ENCODE measurements at places on chromosomes 6 and 20. TPM values are rescaled to one million over a fixed set of nuclear protein-coding genes. Genes with fewer than 3 reads are reported as not detected.

DNA sequence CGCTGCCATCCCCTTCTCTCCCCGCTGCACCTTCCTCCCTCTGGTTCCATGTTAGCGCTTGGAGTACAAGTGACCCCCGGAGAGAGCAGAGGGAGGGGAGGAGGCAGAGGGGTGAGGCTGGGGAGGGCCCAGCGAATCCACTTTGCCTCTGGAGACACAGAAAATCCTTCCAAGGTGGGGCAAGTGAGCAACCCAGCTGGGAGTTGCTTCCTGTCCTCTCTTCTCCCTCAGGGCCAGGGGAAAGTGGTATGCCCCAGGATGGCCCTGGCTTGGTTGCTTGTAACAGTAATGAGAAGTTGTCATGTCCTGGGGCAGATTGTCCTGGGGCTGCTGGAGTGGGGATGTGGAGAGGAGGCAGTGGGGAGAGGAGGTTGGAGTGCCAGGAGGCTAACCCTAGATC, 691 bp upstream of the ANGPT4 start:
- no peak overlapping the region for H3K4me3 ChIP-seq
- no peak for DNase-seq
- peaks cover 59% of the 10 kb centered on the region for H3K27me3 ChIP-seq
- H3K36me3 ChIP-seq: no peaks in the 10 kb centered on the region

DNA sequence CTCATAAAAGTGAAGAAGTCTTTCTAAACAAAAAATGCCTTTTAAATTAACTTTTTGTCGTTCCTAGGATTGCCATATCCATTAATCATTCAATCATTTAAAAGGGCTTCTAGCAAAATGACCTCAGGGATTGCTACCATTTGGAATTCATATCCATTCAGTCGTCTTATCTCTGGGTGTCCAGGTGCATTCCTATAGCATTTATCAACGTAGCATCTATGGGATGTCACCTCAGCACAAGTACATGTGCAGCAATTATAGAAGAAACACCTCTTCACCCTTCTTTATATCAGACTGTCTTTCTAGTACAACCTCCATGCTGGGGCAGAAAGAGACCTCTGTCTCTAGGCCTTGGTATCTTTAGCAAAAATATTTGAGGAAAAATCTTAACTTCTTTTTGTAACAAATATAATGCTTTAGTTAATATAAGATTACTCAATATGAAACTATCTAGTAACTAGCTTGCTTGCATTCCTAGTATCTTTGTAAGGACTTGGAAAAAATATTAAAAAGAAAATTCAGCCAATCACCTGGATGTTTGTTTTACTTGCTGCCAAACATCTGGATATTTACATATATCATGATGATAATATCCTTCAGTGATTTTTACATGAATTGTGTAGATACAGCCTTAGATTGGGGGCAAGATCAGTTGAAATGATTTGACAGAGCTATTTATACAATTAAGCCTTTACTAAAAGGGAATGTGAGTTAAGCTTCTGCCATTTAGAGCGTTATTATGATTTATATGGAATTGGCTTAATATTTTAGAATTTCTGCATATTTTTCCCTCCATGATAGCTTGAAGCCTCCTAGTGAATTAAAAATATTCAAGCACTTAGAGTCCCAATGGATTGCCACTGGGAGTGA, 356.8 kb downstream of the HDGFL1 start:
- no peaks in the 10 kb centered on the region for H3K27me3 ChIP-seq
- no peak for DNase-seq
- no peak overlapping the region for H3K27ac ChIP-seq
- no peaks in the 10 kb centered on the region for H3K36me3 ChIP-seq
- H3K4me3 ChIP-seq: no peak overlapping the region

- no peaks in the 10 kb centered on the region for H3K4me1 ChIP-seq
- no peak overlapping the region for H3K27ac ChIP-seq
- H3K36me3 ChIP-seq: no peaks in the 10 kb centered on the region
- DNase-seq: no peak
- no peak overlapping the region for H3K4me3 ChIP-seq
Measured at GRCh38 chr6:126753606-126754005, 364.9 kb upstream of the RSPO3 start.

DNA sequence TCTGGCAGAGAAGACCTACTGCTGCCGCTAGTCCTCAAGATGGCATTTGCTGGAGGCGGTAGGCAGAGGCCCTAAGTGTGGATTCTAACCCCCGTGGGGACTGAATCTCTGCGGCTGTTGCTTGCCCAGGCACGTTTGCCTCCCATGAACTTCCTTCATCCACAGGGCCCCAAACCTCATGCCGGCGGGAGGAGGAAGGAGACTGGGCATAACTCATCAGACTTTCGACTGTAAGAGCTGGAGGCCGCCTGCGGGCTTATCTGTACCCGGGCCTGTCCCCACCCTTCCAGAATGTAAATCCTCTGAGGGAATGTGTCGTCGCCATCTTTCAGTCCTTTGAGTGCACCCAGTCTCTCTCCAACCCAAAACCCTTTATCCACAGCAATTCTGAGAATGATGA, 990 bp downstream of the ZFP57 start:
- peak overlapping the region; percentile 47 for H3K27ac ChIP-seq
- H3K4me1 ChIP-seq: peaks cover 17% of the 10 kb centered on the region
- peak overlapping the region; percentile 76 for H3K4me3 ChIP-seq
- DNase-seq: no peak
- no peaks in the 10 kb centered on the region for H3K36me3 ChIP-seq
- peaks cover 14% of the 10 kb centered on the region for H3K27me3 ChIP-seq

DNA sequence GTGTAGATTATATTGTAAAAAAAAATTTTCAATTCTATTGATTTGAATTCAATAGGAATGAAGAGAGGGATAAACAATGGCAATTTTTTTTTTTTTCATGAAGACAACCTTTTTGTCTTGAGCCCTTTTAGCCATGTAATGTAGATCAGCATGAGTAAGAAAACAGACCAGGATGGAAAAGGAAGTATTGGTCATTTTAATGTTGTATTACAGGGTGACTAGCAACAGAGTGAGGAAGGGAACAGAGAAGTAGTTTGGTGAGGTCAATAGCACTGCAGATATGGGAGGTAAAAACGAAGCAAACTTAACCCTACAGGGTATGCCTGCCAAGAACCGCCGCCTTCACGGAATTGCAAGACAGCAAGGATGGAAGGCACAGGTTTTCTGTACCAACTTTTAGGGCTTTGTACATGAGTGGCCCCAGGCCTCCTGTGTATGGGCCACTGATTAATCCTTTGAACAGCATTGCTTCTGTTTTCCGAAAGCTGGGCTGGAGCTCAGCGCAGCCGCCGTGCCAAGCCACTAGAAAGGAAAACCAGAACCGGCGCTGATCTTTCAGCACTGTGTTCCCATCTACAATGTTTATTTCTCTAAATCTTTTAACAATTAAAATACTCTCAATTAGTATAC, 383.7 kb downstream of the CENPW start:
- H3K36me3 ChIP-seq: no peaks in the 10 kb centered on the region
- H3K4me1 ChIP-seq: no peaks in the 10 kb centered on the region
- DNase-seq: no peak
- H3K4me3 ChIP-seq: no peak overlapping the region

DNA sequence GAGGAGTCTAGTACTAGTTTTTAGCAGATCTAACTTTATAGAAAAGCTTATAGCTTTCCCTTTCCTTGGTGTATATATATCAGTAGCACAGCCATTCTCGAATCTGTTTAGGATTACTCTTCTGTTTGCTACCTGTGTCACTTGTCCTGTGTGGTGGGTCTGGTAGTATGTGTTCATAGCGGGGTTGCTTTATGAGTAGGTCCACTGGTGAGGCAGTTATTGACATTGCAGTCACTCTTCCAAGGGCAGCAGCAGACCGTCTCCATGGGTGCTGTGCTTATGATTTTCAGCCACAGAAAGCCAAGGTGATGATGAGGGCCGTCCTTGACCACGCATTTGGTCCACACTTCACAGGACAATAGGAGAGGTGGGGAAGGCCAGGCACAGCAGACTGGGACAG, 171.5 kb downstream of the CDKAL1 start:
- no peak overlapping the region for H3K27ac ChIP-seq
- H3K4me1 ChIP-seq: peaks cover 20% of the 10 kb centered on the region
- DNase-seq: no peak
- H3K27me3 ChIP-seq: no peaks in the 10 kb centered on the region
- H3K4me3 ChIP-seq: no peak overlapping the region
- H3K36me3 ChIP-seq: no peaks in the 10 kb centered on the region

GRCh38 chr6:85493389-85493788, 43.5 kb downstream of the NT5E start:
- H3K4me3 ChIP-seq: no peak overlapping the region
- no peak for DNase-seq
- H3K4me1 ChIP-seq: no peaks in the 10 kb centered on the region
- H3K27ac ChIP-seq: no peak overlapping the region

GRCh38 chr6:111664565-111665030, 58.9 kb upstream of the TRAF3IP2 start:
- DNase-seq: no peak
- H3K27me3 ChIP-seq: no peaks in the 10 kb centered on the region
- H3K27ac ChIP-seq: no peak overlapping the region
- peaks cover 10% of the 10 kb centered on the region for H3K4me1 ChIP-seq

- no peak overlapping the region for H3K4me3 ChIP-seq
- DNase-seq: no peak
- peaks cover 9% of the 10 kb centered on the region for H3K4me1 ChIP-seq
- no peaks in the 10 kb centered on the region for H3K36me3 ChIP-seq
- H3K27me3 ChIP-seq: no peaks in the 10 kb centered on the region
Measured at GRCh38 chr6:82381278-82381677, 17.7 kb downstream of the TPBG start.

- H3K27me3 ChIP-seq: no peaks in the 10 kb centered on the region
- H3K36me3 ChIP-seq: peaks cover 3% of the 10 kb centered on the region
- peak overlapping the region; percentile 77 for H3K4me3 ChIP-seq
- H3K27ac ChIP-seq: peak overlapping the region; percentile 90
- no peak for DNase-seq
Measured at GRCh38 chr6:35719830-35720733, 16.8 kb upstream of the ARMC12 start.

- H3K4me3 ChIP-seq: peak overlapping the region; percentile 15
- H3K4me1 ChIP-seq: peaks cover 37% of the 10 kb centered on the region
- no peak for DNase-seq
- H3K36me3 ChIP-seq: peaks cover 2% of the 10 kb centered on the region
Measured at GRCh38 chr6:24876499-24877465, 59.0 kb downstream of the RIPOR2 start.

RBBP9 gene
- 6.0 TPM for total RNA-seq

TREM1 gene
- 4.1 TPM for total RNA-seq

TPX2 gene
- 0.57 TPM for total RNA-seq

METTL24 gene
- total RNA-seq: not detected

KIF25 gene
- total RNA-seq: not detected

Data from T-helper 17 cell (primary cell).